Non-pigmented ciliary epithelial cell (primary cell): ENCODE measurements at places on chromosomes 13 and 19.
A peak's percentile ranks its signal among the peaks of the same experiment; 100 is the strongest.

GRCh38 chr19:9968820-9969687 is 32.7 kb upstream of the OLFM2 start:
- no peak for DNase-seq

GRCh38 chr13:113302986-113303385 is 5.9 kb downstream of the LAMP1 start:
- no peak for DNase-seq

DNA sequence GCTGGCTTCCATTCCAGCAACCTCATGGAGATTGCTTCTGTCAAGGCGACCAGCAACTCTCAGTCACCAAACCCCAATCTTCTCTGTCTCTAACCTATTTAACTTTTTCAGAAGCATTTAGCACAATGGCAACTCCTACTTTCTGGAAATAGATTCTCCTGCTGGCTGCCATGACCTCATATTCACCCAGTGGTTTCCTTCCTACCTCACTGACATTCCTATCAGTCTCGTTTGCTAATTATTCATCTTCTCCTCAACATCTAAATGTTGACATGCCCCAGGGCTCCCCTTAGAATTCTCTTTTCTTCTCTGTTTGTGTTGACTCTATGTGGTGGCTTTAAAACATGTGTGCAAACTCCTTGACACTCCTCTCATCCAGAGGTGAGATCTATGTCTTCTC is 106.7 kb downstream of the OLFM4 start:
- no peak for DNase-seq

GRCh38 chr13:113996912-113997745 is 23.3 kb upstream of the C13orf46 start:
- DNase-seq, result no peak

- no peak for DNase-seq
These were observed 140.6 kb downstream of the LHFPL6 start for GRCh38 chr13:39462428-39462827.

DNA sequence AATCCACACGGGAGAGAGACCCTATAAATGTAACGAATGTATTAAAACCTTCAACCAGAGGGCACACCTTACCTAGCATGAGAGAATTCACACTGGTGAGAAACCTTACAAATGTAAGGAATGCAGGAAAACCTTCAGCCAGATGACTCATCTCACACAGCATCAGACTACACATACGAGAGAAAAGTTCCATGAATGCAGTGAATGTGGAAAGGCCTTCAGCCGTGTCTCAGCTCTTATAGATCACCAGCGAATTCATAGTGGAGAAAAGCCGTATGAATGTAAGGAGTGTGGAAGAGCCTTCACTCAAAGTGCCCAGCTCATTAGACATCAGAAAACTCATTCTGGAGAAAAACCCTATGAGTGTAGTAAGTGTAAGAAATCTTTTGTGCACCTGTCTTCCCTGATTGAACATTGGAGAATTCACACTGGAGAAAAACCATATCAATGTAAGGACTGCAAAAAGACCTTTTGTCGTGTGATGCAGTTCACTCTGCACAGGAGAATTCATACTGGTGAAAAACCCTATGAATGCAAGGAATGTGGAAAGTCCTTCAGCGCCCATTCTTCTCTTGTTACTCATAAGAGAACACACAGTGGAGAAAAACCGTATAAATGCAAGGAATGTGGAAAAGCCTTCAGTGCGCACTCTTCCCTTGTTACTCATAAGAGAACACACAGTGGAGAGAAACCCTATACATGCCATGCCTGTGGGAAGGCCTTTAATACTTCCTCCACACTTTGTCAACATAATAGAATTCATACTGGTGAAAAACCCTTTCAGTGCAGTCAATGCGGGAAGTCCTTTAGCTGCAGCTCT is 16.0 kb downstream of the ZNF582 start:
- DNase-seq, result no peak

- peak; percentile 32 for DNase-seq
These were observed 124.0 kb upstream of the RNF113B start for GRCh38 chr13:98300956-98301641.

GRCh38 chr19:12953799-12954611 is 3.0 kb downstream of the GADD45GIP1 start:
- DNase-seq, result no peak

DNA sequence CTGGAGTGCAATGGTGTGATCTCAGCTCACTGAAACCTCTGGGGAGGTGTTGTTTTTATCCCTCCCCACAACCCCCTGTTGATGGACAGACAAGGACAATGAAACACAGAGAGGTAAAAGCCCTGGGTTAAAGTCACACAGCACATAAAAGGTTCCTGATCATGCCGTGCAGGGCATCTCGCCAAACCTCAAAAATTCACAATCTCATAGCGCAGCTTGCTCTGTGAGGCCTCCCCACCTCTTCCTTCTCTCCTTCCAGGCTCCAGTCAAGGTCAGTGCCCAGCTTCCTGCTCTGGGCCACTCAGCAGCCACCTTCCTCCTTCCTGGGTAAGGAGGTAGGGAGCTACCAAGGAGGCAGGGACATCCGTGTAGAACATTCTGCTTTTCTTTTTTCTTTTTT is 2.3 kb downstream of the FUT2 start:
- DNase-seq, result no peak

GRCh38 chr13:51004918-51005460 is 95.4 kb downstream of the RNASEH2B start:
- DNase-seq, result no peak

DNA sequence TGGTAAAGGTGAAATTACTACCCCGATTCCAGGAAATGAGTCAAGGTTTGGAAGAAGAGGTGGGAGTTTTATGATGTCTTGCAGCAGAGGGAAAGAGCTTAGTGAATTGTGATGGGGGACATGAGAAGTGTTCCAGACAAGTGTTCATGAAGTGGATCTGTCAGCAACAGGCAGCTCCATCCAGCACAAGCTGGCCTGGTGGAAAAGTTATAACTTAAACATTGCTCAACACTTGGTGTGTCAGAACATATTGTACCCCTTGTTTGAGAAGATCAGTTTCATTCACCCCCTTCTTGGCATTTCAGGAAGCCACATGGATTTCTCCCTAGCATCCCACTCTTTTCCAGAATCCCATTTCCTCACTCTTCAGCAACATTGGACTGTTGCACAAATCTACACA is 222.0 kb downstream of the B3GLCT start:
- no peak for DNase-seq

- no peak for DNase-seq
These were observed 38.7 kb downstream of the BRCA2 start for GRCh38 chr13:32354040-32354439.

DNA sequence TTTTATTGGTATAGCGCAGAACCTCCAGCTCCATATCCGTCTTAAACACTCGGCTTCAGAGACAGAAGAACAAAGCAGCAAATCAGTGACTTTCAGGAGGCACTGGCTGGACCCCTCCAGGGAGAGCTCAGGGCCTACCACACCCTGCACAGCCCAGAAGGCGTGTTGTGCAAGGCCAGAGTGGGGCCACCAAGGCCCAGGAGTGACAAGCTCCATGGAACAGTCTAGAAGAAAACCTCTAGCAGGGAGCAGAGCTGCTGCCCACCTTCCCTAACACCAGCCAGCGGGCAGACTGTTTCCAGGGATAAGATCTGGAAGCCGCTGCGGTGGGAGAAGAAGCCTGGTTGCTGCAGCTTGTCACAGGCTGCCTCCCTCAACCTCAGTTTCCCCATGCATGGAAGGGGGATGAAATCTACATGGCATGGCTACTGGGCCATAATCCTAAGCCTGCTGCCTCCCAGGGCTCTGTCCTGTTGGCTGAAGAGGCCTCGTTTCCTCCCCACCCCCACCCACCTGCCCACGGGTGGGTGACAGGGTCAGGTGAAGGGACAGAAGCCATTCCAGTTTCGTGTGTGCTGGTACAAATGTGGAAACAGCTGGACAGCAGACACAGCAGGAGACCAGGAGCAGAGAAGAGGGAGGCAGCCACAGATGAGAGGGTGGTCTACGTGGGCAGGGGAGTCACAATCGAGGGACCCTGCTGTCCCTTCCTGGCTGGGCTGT is 57.4 kb downstream of the PEPD start:
- DNase-seq, result no peak

DNA sequence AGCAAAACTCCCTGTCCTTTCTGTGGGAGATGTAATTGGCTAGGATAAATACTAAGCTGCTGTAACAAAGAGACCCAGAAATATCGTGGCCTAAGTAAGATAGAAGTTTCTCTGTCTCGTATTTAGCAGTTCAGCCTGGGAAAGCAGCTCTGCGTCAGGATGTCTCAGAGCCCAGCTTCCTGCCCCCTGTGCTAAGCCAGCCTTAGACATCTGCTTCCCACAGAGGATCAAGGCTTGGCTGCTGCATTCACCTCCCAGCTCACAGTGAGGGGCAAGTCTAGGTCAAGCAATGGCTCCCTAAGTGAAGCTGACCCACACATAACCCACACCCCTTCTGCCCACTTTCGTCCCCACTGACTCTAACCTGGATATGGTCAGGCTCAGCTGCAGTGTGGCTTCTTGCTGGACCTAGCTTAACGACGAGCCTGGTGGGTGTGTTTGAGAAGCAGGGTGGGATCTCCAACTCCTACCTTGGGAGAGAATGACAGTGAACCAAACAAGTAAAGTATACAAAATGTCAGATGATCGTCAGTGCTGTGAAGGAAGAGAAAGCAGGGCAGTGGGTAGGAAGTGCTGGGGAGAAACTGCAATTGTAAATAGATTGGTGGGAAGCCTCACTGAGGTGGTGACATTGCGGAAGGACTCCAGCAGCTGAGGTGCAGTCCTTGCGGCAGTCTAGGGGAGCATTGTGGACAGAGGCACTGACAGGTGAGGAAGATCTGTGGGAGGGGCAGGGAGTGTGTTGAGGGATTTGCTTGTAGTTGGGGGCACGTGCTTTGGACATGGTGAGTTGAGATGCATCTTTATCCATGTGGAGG is 82.9 kb downstream of the TNFRSF19 start:
- no peak for DNase-seq

DNA sequence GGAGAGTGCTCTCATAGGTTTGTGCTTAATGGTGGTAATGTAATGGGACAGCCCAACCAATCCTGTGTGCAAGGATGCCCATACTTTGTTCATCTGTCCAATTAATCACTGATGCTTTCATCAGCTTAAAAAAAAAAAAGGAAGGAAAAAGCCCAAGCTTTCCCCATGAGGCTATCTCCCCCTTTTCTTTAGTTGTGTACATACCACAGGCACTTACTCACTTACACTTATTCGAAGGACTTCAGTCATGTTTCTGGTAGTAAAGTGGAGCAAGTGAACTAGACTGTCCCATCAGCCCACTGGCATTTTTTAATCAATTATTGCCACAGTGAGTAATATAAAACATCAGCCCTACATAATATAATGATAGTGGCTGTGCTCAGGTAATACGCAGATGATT is 183.5 kb upstream of the UFM1 start:
- DNase-seq, result no peak

DNA sequence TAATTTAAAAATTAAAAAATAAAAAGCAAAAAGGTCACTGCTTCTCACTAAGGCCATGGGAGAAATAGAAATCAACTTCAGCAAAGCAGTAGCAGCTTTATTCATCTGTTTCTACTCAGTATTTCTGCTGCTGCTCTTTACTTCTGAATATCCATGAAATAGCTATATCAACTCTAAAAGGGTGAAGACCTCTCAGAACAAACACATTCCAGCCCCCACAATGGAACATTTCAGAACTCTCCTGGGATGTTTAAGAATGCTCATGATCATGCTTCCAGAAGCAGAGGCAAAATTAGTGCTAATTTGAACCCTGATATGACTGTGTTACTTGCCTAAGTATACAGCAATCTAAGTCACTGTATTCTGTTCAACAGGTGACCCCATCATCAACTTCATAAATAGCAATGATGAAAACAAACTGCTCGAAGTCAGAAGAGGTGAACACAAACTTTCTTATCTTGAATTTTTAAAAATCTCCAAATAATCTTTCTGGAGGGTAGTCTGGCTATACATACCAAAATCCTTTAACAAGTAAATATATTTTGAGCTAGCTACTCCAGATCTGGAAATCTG is 29.6 kb upstream of the DOCK9 start:
- no peak for DNase-seq

DNA sequence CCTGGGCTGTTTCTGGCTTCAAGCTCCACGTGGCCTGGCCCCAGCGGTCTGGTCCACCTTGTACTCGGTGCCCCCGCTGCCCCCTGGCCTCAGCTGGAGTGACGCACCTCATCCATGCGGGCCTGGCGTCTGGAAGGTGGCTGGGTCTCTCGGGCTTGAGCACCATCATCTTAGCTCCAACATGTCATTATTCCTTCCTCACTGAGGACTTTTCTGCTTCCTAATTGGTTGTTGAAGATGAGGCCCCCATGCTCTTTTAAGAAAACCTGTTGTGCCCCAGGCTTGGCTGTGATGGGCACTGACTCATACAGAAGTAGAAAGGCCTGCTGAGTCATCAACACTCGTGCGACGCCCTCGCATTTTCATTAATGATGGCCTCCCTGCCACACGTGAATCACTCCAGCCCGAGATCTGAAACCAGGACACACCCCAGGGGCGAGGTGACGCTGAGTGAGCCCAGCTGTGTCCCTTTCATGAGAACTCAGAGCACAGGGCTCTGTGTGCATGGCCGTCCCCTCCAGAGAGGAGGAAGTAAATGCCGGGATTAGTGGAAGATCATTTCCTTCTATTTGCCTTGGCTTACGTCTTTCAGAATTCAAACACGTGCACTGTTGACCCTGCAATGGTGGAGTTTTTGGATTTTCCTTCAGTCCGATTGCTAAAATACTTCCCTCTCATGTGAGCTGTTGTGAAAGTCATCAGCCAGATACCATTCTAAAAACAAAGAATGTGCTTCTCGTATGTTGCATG is 14.0 kb upstream of the GJA3 start:
- peak; percentile 61 for DNase-seq

GRCh38 chr19:46056536-46056935 is 15.7 kb upstream of the IGFL4 start:
- no peak for DNase-seq

DNA sequence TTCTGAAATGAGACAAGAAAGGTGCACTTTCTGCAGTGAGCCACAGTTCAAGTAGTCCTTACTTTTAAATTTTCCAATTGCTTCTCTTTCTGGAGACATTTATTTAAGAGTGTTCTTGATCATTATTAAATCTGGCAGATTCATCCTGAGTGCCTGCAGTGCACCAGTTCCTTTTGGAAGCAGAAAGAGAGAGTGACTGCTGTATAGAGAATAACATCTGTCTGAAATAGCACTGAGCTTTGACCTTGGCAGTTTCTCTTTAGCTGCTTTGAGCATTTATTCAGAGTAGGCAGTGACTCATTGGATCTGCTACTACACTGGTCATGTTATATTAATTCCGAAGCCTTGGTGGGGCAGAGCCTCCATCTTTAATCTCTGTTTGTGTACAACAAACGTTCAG is 1373.7 kb downstream of the PCDH9 start:
- peak; percentile 38 for DNase-seq

GRCh38 chr19:29694669-29695627 is 20.1 kb downstream of the C19orf12 start:
- DNase-seq, result no peak

DNA sequence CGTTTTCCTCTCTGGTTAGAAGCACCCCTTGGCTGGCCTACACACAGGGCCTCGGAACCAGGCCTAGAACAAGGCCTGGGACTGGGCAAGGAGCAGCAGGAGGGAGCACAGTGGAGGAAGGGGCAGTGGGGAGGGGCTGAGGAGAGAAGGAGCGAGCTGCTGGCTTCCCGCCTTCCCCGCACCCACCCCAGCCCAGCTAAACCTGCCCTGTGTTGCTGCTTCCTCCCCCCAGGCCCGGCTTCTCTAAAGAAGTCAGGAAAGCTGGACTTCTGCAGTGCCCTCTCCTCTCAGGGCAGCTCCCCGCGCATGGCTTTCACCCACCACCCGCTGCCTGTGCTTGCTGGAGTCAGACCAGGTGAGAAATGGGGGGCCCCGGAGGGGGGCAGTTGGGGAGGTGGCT is 24.3 kb downstream of the LYL1 start:
- DNase-seq, result no peak
